NCI-H1694 (cell line): ENCODE measurements at places on chromosomes 13 and 19.

DNA sequence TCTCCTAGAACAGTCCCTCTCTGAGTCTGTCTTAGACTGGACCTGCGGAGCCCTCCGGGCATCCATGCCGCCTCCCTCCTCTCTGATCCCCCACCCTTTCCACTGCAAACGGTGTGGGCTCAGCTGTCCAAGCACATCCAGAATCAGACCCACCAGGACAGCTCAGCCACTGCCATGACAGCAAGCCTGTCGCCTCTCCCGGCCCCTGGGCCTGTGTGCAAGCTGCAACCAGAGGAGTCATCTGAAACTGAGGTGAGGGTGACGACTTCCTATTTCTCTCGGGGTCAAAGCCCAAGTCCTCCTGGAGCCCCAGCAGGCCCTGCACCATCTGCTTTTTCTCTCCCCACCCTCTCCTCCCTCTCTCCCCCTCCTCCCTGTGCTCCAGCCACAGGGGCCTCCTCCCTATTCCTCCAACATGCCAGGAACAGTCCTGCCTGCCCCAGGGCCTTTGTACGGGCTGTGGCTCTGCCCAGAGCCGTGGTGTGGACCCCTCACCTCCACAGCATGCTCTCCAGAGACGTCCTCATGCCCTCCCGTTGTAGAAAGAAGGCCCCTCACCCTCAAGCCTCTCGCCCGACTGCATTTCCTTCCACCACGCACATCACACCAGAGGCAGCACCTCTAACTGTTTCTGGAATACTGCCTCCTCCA is 23.5 kb upstream of the MYDGF start:
- no peak for DNase-seq

DNA sequence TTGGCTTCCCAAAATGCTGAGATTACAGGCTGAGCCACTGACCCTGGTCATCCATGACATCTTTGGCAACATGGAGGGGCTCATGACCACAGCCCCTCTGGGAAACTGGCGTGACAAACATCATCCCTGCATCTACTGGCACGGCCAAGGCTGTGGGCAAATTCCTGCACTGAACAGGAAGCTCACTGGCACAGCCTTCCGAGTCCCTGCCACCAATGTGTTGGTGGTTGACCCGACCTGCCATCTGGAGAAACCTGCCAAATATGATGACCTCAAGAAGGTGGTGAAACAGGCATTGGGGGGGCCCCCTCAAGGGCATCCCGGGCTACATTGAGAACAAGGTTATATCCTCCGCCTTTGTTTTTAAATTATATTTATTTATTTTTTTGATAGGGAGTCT is 8.9 kb upstream of the ACP5 start:
- no peak for DNase-seq

DNA sequence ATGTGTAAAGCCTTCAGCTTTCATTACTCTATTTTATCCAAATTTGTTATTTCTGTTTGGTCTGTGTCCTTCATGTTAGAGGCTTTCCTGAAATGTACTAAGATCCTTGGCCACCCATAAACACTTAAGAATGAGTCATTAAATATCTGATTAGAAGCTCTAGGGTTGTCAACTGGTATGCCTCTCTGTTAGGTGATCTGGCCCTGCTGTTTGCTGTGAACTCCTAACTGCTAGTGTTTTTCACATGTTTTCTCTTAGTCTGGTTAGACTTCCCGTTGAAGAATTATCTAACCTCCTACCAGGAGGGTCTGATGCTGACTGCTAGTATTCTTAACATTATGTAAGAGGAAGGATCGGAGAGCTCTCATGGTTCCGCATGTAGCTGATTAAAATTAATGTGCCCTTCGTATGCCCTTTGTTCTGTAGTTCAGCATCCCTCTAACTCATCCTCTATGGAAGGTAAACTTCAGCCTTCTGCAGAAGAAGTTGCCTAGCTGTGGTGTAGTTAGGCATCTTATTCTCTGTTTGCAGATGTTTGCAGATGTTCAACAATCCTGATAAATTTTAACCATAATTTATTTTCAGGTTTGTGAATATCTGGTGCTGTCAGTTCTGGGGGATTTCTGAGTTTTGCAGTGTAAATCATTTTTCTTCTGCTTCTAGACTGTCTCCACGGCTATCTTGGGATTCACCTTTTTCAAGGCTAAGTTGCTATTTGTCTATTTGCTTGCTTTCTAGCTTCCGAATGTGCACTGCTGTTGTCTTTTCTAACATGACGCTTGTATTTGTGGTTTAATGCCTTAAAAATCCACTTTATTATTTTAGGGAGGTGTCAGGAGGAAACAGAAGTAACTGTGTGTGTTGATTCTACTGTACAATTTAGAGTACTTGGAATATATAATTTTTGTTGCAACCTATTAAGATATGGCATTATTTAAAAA is 207.2 kb upstream of the SPRY2 start:
- DNase-seq = no peak

- DNase-seq = no peak
These were observed 6.0 kb downstream of the ACP4 start for GRCh38 chr19:50796128-50796633.

DNA sequence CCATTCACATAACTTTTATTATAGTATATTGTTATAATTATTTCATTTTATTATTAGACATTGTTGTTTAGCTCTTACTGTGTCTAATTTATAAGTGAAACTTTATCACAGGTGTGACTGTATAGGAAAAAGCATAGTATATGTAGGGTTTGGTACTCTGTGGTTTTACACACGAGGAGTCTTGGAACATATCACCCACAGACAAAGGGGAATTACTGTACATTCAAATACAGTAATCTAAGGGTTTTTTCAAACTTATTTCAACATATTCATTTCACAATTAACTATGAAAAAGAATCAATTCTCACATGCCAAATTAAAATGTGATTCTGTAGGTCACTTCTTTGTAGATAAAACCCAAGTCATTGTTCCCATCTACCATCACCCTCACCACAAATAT is 46.0 kb downstream of the RBM26 start:
- no peak for DNase-seq

DNA sequence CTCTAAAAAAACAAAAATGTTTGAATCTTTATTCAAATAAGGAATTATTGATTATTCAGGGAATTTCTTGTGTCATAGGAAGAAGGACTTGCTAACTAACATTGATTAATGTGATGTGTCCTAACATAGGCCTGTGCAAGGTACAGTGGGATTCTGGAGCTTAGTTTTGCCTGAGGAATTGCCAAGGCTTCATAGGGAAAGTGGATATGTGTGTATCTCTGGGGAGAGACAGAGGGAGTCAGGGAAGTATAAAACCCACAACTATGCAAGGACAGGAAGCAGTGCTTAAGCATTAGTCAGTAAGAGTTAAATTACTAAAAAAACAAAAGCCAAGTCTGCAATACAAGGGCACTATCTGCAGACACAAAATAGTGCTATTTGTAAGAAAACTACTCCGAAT is 59.6 kb downstream of the WDFY2 start:
- no peak for DNase-seq

GRCh38 chr13:77623806-77624205 is 73.7 kb upstream of the SLAIN1 start:
- DNase-seq = no peak

- no peak for DNase-seq
These were observed 97.3 kb downstream of the AKAP11 start for GRCh38 chr13:42369071-42369797.

DNA sequence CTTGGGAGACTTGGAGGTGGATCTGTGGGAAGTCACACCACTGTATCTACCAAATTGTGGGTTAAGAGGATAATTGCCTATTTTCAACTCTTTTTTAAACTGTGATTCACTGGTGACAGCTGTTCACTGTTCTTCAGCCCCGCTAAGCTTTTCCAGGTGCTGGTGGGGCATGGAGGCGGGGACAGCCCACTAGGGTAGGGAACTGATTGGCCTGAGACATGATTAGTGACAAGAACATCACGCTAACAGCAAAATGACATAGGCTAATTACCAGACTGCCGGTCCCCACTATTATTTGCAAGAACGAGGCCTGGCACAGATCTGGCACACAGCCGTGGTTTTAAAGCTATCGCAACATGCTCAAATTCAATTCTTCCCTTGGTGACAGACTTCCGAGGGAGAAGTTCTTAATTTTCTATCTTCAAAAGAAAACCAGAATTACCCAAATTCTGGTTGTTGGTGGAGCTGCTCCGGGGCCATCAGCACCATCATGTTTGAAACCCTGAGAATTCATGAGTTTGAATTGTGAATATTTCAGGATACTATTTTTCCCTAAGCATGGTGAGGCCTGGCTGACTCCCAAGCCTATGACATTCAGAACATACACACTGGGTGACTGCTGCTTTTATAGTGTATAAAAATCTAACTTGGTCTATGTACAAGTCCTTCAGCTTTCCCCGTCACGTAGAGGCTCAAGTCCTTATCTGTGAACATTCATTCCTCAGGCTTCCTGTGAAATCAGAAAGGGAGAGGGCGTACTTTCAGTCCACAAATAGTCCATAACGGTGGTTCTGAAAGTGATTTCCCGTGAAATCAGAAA is 17.9 kb downstream of the DOCK9 start:
- DNase-seq = peak; percentile 93

DNA sequence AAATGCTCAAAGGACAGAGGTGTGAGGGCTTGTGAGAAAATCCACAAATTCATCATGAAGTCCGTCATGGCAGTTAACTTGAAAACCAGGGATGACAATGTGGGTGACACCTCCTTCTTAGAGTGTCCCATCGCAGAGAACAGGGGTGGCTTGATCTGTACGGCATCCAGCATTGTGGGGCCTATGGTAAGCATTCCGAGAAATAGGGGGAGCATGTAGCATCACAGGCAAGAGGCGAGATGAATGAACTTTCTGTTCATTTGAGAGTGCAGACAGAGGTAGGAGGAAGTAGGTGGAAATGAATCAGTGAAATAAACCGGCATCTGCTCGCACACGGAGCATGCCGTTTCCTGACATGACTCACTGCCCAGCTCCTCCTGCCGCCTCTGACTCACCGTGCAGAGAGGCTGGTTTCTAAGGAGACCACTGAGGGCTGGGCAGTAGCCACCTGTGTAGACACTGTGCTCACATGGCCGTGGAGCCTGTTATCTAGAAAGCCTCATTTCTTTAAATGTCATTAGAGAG is 339.0 kb downstream of the RFC3 start:
- peak; percentile 19 for DNase-seq

GRCh38 chr13:51148223-51148951 is 37.3 kb upstream of the C13orf42 start:
- DNase-seq = no peak

- DNase-seq = no peak
These were observed 75.0 kb downstream of the DHRS12 start for GRCh38 chr13:51728972-51729371.

GRCh38 chr19:51359294-51359693 is 6.9 kb downstream of the ETFB start:
- no peak for DNase-seq

DNA sequence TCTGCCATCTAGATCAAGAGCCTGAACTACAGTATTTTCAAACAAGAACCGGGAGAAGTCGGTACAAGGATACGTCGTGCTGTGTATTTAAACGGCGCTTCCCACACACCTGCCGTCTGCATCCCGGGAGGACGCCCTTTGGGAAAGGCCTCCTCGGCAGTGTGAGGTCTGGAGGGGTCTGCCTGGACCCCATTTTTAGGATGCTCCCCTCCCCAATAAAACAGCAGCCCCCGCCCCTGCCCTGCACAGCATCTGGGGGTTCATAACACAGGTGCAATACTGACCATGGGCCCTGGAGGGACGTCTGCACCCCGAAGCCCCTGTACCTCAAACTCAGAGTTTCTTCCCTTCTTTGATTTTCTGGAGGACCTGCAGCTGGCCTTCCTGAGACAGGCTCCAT is 4.1 kb upstream of the C13orf46 start:
- DNase-seq = no peak

DNA sequence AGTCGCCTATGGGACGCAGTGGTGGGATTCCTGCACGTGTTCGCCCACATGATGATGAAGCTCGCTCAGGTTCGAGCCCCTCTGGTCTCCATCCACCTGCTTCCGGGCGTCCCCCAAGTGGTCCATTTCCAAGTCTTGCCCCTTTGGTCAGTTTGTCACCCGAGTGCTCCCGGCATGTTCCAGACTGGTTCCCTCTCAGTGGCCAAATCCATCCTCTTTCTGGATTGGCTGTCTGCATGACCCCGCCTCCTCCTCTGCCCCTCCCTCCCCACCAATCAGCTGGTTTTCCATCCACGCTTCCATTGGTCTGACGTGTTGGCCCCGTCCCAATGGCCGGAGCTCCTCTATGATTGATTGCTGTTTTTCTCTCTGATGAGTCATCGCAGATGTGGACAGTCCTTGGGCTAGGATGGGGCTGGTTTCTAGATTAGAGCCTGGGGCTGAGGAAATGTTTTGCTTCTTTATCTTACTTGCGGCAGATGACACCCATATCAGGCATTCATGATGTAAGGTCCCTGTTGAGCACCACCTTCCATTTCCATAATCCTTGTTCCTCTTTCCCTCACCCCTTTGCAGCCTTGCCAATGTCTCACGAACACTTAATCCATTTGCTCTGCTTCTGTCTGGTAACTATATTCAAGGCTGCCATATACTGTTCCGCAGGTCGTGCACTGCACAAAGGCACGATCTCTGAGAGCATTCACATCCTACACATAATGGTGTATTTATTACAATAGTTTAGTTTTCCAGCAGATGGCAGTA is 73.8 kb downstream of the MAP4K1 start:
- peak; percentile 85 for DNase-seq

DNA sequence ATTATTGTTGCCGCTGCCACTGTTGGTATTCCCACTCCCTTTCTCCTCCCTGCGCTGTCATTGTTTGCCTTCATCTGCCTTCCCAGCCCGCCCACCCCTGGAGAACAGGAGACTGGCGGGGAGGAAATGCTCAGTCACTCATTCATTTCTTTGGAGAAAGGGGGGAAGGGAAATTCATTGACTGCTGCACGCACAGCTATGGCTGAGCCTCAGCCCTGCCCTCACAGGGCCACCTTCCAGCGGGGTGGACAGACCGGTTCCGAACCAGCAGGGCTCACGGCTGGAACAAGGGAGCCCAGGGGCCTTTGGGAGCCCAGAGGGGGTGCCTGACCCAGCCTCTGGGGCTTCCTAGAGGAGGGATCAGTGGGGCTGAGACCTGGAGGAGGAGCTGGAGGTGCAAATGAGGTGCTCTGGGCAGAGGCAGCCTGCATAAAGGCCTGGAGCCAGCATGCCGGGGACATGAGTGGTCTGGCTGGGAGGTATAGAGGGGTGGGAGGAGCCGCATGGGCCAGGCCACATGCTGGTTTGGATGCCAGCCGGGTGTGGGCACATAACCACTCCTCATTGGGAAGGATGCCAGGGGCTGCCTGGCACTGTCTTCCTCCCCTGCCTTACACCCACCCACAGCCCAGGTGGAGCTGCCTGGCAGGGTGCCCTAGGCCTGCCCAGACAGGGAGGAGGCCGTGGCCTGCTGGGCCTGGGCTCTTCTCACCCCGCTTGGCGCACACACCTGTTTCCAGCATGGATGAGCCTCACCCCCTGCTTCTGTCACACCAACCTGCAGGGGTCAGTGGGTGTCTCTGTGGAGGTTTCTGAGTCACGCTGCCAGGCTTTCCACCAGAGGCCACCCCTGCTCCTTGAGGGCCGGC is 26.8 kb downstream of the PPP5C start:
- DNase-seq = peak; percentile 97

DNA sequence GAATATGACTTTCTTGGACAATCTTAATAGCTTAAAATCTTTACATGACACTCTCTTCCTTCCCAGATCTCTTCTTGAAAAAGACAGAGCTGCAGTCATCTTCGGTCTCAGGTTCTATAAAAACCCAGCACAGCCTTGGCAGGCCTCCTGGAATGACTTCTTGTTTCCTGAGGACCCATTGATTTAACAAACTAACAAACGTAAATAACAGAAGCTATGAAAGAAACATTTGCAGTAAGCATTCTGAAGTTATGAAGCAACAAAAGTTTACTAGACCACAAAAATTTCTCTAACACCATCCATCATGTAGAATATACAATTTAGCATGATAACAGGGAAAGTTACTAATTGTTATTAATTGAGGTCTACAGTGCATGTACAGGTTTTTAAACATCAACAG is 62.8 kb upstream of the STARD13 start:
- no peak for DNase-seq
